ENCODE measurements at places on chromosomes 16 and 17.

DNA sequence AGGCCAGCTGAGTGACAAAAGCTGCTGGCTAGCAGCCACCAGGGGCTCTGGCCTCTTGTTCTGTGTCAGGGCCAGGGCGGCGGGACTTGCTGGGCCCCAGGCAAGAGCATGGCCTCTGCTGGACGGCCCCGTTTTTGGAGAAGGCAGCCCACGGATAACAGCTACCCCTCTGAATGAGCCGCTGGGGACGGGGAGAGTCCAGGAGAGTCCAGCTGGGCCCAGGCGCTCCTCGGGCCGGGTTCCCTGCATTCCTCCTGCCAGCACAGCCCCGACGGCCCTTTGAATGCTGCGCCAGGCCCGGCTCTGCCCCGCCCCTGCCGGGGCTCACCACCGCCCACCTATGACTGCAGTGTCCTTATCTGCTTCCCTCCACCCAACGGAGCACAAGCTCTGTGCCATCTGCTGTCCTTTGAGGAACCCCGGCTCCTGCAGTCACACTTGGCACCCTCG is 33.4 kb downstream of the SLC7A5 start:
- no peak for DNase-seq

DNA sequence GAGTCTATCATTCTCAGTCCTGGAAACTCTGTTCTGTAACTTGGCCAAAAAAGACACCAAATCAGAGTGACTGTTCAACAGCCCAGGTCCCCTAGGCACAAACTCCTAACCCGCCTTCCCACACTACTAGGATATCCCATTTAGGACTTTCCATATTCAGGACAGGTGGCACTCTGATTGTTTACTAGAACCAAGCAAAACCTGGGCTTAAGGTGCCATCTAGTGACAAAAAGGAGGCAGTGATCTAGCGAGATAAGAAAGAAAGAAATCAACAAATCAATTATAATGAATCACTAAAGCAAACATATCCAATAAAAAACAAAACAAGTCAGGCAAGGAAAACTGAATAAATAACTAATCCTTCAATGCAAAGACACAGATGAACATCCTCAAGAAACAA is 203.9 kb downstream of the CEP112 start:
- no peak for DNase-seq

- DNase-seq, result no peak
Measured at GRCh38 chr16:20624882-20625807, 49.0 kb upstream of the ACSM2B start.

DNA sequence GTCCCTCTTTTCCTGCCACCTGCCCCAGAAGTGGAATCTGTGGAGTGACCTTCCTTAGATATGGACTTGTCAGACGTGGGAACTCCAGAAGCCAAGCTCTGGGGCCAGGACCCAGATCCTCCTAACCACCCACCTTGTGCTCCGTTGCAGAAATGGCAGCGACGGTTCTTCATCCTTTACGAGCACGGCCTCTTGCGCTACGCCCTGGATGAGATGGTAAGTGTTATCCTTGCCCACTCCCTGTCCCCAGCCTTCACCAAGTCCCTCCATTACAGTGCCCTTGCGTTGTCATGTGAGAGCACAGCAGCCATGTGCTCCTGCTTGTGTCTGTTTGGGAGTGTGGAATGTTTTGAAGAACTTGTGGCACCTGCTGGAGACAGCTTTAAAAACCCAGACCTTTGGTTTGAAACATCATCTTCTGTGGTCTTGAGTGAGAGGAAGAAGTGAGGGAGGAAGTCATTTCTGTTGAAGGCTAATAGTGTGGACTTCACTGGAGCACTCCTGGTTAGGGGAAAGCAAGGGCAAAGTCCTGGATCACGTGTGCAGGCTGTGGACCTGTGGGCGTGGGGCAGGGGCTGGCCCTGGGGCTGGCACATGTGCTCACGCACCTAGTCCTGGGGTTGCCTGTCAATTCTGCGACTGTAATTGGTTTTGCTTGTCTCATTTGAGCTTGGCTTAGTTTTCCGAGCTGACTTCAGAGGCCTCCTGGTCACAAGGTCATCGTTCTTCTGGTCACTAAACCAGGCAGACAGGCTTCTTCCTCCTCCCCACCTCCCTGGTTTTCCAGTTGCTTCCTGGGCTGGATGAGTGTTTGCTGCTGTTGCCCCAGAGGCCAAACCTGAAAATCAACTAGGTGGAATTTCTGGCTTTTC is 35.8 kb downstream of the MPRIP start:
- no peak for DNase-seq

GRCh38 chr16:30958175-30959079 is 873 bp downstream of the SETD1A start:
- no peak for DNase-seq

GRCh38 chr16:35363510-35363909 is 1904.1 kb downstream of the TP53TG3F start:
- DNase-seq, result no peak

GRCh38 chr16:71441348-71442050 is 355 bp downstream of the TLE7 start:
- DNase-seq, result no peak

GRCh38 chr17:9788601-9789000 is 2.8 kb downstream of the DHRS7C start:
- DNase-seq, result no peak

DNA sequence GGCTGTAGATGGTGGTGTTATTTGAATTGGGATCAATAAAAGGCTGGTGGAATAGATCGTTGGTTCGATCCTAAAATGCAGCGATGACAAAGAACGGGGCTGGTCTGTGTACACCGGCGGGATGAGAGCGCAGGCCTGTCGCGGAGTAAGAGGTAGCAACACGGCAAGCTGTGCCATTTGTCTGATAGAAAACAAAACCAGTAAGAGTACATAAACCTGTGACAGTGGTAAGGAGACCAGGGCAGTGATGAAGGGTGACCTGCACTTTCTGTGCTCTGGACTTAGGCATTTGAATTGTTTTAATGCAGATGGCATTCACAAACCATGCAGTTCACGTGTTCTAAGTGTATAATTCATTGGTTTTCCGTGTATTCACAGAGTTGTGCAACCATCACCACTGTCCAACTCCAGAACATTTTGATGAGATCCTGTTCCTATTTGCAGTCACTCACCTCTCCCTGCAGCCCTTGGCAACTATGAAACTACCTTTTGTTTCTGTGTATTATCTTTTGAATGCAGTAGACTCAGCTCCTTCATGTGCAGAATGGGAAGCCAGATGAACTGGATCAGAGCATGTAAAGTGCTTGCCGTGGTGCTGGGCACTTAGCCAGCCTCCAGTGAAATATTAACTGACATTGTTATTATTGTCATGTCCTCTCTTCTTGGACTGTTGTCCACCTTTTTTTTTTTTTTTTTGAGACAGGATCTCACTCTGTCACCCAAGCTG is 286.1 kb downstream of the SNX29 start:
- DNase-seq, result no peak

DNA sequence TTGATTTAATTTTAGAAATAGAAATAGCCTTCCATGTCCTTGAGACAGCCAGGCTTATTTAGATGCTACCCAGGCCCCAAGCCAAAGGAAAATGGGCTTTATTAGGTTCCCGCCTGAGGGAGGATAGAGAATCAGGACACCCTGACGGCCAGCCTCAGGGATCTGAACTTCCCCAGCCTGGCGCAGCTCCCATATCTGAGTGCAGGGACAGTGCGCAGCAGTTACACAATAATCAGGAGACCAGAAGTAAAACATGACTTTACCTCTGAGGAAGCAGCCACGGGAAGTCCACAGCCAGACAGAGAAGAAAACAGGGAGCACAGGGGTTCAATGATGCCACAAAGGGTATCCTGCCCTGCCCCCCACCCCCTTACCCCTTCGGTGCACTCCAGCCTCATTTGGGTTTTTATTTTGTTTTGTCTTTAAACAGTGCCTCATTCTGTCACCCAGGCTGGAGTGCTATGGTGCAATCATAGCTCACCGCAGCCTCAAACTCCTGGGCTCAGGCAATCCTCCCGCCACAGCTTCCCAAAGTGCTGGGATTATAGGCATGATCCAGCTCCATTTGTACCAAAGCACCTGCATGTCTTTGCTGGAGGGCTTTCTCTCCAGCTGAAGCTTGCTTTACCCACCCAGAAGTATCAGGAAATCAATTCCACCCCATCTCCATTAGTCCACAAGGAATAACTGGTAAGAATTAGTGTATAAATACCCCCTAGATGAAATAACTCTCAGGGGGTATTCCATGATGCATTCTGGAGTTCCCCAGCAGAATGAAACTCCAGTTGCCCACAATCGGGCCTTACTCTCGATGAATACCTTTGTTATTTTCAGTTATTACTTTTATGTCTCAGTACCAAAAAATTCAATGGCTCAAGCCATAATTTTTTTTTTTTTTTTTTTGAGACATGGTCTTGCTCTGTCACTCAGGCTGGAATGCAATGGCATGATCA is 21.9 kb downstream of the ORC6 start:
- no peak for DNase-seq

DNA sequence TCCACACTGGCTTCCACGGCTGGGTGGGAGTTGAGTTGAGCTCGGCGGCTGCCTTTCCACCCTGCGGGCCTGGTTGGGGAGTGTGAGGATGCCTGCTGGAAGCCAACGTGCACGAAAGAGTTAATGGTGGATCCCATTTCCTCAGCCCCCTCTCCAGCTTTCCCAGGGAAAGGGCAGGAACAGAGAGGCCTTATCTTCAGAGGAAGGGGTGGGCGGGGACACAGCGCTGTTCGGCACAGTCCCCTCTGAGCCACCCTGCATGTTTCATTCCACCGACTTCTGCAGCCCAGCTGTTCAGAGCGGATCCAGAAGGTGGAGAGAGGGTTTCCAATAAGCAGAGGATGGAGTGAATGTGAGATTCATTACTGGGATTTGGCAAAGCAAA is 295.3 kb downstream of the SEC14L1 start:
- DNase-seq, result peak; percentile 44

GRCh38 chr16:81445143-81445961 is 744 bp downstream of the CMIP start:
- DNase-seq, result no peak

- DNase-seq, result no peak
Measured at GRCh38 chr16:4316108-4316863, 419 bp downstream of the GLIS2 start.

- DNase-seq, result no peak
Measured at GRCh38 chr17:83199500-83200201, 120.2 kb downstream of the METRNL start.

- DNase-seq, result no peak
Measured at GRCh38 chr17:73223626-73224230, 30.9 kb downstream of the COG1 start.

DNA sequence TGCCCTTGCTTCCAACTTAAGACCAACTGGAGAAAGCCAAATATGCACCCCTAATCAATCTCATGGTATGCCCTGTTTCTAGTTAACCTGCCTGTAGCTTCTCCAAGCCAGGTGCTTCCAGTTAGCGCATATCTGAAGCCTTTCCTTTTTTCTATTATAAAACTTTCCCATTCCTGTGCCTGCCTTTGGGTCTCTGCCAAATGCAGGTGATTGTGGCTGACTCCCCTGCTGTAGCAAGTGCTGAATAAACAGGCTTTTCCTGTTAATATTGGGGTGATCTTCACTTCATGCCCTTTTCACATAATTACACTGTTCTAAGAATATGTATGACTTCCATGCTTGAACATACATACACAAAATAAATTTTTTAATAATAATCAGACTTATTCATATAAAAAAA is 207.4 kb downstream of the TANC2 start:
- DNase-seq, result no peak

- no peak for DNase-seq
Measured at GRCh38 chr16:5903832-5904231, 806.2 kb upstream of the EEF2KMT start.

- DNase-seq, result no peak
Measured at GRCh38 chr16:68575082-68575481, 36.0 kb downstream of the ZFP90 start.

- DNase-seq, result no peak
Measured at GRCh38 chr17:49373115-49373514, 11.1 kb upstream of the ZNF652 start.

DNA sequence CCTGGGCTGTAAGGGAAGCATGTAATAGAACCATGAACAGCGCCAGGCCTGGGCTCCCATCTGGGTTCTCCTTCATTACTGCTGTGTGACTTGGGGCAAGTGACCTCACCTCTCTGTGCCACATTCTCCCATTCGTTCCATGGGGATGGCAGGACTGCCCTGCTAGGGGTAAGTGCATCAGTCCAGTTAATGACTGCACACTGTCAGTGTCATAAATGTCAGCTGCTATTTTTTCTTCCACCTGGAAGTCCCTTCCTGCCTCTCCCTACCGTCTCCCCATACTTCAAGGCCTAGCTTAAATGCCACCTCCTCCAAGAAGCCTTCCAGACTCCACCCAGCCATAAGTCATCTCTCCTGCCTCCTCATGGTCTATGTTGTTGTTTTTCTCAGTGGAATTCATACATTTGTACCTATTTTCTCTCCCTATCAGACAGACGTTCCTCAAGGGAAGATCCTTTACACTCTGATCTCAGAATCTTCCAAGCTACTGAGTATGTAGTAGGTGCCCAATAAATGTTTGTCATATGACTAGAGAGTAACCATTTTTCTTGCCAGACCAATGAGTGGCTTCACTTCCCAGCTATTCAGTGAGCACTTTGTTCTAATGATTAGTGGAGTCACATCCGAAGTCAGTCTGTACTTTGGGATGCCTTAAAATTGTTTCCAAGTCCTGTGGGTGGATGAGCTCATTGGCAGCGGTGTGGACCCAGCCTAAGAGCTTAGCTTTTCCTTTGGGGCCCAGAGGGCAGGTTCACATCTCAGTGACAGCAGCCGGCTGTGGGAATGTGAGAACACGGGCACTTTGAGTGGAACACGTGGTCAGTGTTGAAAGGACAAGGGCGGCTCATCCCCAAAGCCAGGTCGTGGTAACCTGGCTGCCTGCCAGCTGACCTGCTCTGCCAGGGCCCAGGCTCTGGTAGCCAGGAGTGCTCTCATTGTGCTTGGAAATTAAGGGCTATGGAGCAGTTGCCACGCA is 147.5 kb upstream of the GSE1 start:
- no peak for DNase-seq

DNA sequence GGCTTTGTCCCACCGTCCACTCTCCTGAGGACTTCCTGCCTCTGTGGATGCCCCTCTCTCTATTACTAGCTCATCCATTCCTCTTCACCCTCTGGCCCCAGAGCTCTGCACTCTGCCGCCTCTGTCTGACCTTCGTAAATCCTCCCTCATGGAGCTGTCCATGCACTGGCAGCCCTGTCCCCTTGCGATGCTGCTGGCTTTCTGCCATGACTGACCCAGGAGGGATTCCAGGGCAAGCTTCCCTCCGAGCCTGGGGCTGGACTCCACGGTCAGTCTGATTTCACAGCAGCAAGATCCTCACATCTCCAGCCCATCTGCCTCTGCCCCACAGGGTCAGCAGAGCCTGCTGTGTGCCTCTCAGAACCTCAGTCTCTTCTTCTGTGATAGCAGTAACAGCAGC is 4.7 kb downstream of the CBFA2T3 start:
- no peak for DNase-seq

DNA sequence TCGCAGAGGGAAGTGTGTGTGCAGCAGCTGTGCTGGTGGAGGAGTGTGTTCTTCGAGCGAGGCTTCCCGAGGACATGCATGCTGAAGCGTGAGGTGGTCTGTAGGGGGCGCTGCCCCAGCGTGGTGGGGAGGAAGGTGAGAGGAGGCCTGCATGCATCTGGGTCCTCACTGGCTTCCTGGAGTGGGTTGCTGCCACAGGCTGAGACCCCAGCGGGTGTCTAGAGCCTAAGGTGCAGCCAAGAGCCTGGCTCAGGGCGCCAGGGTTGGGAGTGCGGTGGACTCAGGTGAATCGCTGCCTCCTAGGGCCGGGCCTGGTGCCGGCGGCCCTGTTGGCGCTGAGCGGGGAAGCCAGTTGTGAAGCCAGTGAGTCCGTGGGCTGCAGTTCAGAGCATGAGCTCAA is 7.5 kb upstream of the HSD3B7 start:
- no peak for DNase-seq
